ENCODE measurements at places on chromosomes 4 and X. TPM values are rescaled to one million over a fixed set of nuclear protein-coding genes. Genes with fewer than 3 reads are reported as not detected.
A peak's percentile ranks its signal among the peaks of the same experiment; 100 is the strongest.

- no peak for DNase-seq
Measured at GRCh38 chrX:40366661-40367060, 214.1 kb upstream of the ATP6AP2 start.

GRCh38 chr4:154998773-154999172 is 209.7 kb upstream of the NPY2R start:
- no peak for DNase-seq

DNA sequence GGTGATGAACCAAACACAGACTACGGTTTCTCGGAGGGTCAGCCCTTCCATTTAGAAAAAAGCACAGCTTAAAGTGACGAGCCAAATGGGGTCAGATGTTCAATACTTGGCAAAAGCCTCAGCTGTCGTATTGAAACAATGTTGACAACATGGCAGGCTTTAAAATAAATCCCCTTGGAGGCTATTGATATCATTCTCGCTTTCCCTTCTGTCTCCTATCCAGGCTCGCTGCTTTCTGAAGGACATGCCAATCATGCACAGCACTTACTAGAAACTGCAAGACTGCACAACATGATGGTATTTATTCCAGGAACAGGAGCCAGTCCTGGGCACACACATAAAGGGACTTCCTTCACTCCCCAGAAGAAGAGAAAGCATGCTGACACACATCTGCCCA is 137.9 kb downstream of the SLC7A11 start:
- no peak for DNase-seq

GRCh38 chr4:174193438-174194374 is 89.8 kb downstream of the FBXO8 start:
- DNase-seq: no peak

- no peak for DNase-seq
Measured at GRCh38 chrX:31291131-31291530, 219.3 kb upstream of the FTHL17 start.

GRCh38 chrX:50691820-50692219 is 122.2 kb downstream of the SHROOM4 start:
- DNase-seq: no peak

GRCh38 chr4:30948653-30949052 is 228.5 kb downstream of the PCDH7 start:
- DNase-seq: no peak

GRCh38 chrX:72120837-72121236 is 10.9 kb downstream of the RTL5 start:
- no peak for DNase-seq

GRCh38 chr4:149279776-149280175 is 535.9 kb downstream of the IQCM start:
- DNase-seq: no peak

- DNase-seq: no peak
Measured at GRCh38 chrX:120751683-120752082, 121.8 kb upstream of the C1GALT1C1 start.

- peak; percentile 18 for DNase-seq
Measured at GRCh38 chrX:67781132-67781531, 237.3 kb downstream of the AR start.

DNA sequence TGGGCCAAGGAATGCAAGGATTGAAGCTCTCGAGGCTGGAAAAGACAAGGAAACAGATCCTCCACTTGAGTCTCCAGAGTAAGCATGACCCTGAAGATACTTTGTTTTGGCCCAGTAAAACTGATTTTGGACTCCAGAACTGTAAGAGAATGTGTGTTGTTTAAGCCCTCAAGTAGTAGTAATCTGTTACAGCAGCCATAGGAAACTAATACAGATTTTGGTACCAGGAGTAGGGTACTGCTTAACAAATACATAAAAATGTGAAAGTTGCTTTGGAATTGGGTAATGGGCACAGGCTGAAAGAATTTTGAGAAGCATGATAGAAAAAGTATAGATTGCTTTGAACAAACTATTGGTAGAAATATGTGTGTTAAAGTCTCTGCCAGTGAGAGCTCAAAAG is 17.4 kb upstream of the FRAS1 start:
- no peak for DNase-seq

- no peak for DNase-seq
Measured at GRCh38 chrX:37984880-37985279, 21.5 kb upstream of the SYTL5 start.

GRCh38 chr4:67873116-67873515 is 10.7 kb downstream of the TMPRSS11D start:
- DNase-seq: no peak

DNA sequence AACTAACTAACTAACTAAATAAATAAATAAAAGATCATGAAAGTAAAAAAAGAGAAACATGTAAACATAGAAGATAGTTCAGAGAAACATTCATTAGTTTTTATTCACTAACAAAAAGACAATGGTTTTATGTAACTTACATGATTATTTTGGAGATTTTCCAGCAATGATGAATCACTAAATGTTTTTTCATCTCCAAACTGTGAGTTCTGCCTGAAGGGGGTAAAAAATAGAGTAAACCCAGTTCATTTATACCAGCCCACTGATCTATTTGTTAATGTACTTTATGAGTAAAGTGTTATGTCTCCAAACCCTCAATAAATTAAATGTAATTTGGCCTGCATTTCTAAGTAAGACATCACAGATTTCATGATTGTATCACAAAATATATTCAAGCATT is 101.1 kb downstream of the ATP8A1 start:
- DNase-seq: no peak

GRCh38 chrX:2243913-2244460 is 256.8 kb downstream of the DHRSX start:
- DNase-seq: no peak

- no peak for DNase-seq
Measured at GRCh38 chrX:6227453-6227835, 1.2 kb downstream of the NLGN4X start.

DNA sequence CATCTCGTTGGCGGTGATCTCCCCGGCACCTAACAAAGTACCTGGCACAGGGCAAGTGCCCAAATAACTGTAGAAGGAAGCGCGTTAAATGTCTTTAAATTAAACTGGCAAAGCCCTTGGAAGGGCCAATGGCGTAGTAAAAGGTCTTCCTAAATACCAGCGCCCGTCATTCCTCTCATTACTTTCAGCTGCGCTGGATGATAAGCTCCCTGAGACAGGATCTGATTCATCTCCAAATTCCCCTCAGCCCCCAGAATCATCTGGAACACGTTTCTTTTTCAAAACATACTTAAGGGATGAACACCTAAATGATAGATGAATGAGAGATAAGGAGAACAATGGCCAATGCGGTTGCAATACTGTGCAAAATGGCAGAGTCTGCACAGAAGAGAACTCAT is 95.1 kb downstream of the AFAP1 start:
- DNase-seq: no peak

- DNase-seq: no peak
Measured at GRCh38 chr4:122764071-122764820, 31.7 kb downstream of the BBS12 start.

- DNase-seq: no peak
Measured at GRCh38 chr4:5497489-5497888, 210.9 kb downstream of the EVC2 start.

- no peak for DNase-seq
Measured at GRCh38 chr4:139511320-139511719, 44.7 kb downstream of the SETD7 start.

TBCK gene
- 20.4 TPM for total RNA-seq

MAGEA2 gene
- not detected for total RNA-seq

CXCL6 gene
- not detected for total RNA-seq

TMEM31 gene
- not detected for total RNA-seq

SLC9A6 gene
- total RNA-seq: 17.3 TPM

KDR gene
- 15.6 TPM for total RNA-seq

FATE1 gene
- 0.25 TPM for total RNA-seq

GPRASP1 gene
- total RNA-seq: 5.8 TPM

S100G gene
- not detected for total RNA-seq

TLR8 gene
- 0.72 TPM for total RNA-seq

USP26 gene
- total RNA-seq: not detected

FAM9C gene
- total RNA-seq: not detected

FAM47C gene
- not detected for total RNA-seq

CT45A5 gene
- total RNA-seq: not detected

LPAR4 gene
- 0.17 TPM for total RNA-seq
